Activated naive CD4-positive, alpha-beta T cell treated with Interleukin-2 at 50 U/mL for 16 hours (primary cell): ENCODE measurements at places on chromosomes 4 and X.

DNA sequence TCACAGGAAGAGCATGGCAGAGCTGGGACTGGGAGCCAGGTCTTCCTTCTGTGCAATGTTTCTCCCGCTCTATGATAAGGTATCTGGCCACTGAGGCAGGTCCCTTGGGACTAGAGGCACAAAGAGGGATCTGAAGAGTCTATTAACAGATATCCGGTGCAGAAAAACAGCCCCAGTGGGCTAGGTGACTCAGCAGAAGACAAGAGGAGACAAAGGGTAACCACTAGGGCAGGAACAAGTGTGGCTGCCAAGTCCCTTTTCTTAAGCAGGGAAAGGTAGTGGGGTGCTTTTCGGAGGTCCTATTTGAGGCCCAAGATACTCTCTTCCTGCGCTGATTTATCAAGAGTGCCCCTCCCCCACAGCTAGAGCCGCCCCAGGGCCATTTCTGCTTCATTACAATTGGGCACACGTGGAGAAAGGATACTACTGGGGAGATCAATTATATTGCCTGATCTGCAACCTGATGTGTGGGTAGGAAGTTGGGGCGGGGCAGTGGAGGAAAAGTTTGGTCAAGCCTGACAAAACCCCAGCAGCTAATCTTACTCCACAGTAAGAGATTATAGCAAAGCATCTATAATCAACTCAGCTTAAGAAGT, at the start of gene DGAT2L6:
TSS of gene DGAT2L6 (plus strand) at position 546 of the 596 bp plus-strand sequence. CDS start 100 bp downstream, outside the sequence.
- no peak for DNase-seq

GRCh38 chr4:77525538-77525937, 80.1 kb upstream of the CXCL13 start:
- no peak for DNase-seq

DNA sequence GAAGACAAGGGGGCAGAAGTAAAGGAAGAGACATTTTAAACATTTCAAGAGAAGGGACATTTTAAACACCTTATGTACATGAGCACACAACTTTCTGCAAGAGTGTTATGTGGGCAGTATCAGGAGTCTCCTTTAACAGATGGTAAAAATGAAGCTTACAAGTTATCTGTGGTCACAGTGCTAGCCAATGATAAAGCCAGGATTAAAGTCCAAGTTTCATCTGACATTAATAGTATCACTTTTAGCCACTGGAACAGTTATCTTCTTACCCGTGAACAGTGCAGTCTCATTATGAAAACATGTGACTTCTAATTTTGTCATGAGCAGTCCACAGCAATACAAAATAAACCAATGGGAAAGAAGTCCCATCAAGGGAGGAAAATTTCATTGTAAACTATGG, 627.9 kb upstream of the AGA start:
- DNase-seq = no peak

DNA sequence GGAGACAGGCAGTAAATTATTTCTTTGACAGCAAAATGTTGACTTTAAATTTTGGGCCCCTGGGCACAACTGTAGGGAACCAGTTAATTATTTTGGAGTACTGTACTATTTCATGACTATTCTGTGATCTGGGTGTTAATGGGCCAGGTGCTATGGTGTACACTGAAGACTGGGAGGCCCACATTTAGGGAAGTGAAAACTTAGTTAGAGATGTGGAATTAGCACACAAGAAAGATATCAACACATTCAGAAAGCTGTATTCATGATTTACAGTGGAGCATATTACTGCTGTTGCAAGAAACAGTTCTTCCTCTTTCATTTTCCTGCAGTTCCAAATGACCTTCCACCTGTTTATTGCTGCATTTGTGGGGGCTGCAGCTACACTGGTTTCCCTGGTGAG, 12.4 kb downstream of the PLP1 start:
- DNase-seq = no peak

DNA sequence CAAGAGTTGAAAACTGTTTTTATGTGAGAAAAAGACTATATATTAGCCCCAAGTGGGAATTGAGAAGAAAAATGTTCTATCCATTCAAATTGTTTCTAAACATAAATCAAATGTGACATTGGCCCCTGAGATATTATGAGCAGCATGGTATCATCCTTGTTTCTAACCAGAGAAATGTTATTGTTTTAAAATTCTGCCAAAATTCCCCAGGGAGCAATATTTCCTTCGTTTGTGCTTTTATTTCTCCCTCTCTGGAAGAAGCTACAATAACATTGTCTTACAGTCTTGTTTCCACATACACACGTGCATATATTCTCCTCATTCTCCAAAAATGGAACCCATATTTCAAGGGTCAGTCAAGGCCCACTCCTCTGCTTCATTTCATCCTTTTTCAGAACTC, 46.7 kb downstream of the MAGEB17 start:
- DNase-seq = no peak

DNA sequence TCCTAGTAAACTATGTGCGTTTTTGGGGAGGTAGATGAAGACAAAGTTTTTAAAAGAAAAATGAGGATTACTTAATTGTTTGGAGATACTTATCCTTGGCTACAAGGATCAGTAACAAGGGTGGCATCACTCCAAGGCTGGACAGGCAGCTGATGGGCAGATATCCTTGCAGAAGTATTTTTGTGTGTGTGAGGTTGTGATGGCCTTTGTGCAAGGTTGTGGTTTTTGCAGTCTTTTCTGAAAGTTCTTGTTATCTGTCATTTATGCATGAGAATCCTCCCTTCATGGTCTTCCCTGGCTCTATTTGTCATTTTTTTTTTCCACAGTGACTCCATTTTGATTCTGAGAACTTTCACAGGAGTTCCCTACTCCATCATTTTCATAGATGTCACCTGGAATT, 96.0 kb upstream of the C1GALT1C1 start:
- no peak for DNase-seq

GRCh38 chrX:71000139-71000538, 68.0 kb downstream of the SNX12 start:
- DNase-seq = no peak

DNA sequence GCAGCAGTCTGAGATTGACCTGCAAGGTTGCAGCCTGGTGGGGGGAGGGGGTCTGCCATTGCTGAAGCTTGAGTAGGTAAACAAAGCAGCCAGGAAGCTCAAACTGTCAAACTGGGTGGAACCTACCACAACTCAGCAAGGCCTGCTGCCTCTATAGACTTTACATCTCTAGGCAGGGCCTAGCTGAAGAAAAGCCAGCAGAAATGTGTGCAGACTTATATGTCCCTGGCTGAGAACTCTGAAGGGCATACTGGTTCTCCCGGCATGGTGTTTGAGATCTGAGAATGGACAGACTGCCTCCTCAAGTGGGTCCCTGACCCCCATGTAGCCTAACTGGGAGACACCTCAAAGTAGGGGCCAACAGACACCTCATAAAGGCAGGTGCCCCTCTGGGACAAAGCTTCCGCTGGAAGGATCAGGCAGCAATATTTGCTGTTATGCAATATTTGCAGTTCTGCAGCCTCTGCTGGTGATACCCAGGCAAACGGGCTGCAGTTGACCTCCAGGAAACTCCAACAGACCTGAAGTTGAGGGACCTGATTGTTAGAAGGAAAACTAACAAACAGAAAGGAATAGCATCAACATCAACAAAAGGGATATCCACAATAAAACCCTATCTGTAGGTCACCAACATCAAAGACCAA, 167.6 kb downstream of the GC start:
- DNase-seq = no peak

- no peak for DNase-seq
These were observed 185.0 kb upstream of the FAM241A start for GRCh38 chr4:111960241-111960667.

DNA sequence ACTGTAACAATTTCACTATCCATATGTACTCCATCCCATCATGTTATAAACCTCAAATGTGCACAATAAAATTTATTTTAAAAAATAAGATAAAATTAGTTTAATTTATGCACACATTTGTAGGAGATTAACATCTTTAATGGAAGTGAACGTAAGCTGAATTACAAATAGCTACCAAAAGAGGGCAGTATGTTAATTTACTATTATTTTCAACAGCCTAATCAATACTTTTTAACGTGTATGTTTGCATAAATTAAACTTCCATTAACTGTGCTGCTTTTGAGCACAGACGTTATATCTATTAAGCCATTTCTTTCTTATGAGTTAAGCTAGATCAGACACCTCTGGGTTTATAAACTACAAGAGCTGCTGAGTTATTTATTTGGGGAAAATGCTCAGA, 56.5 kb upstream of the PHKA2 start:
- no peak for DNase-seq

- no peak for DNase-seq
These were observed 165.9 kb upstream of the TLL1 start for GRCh38 chr4:165707128-165707527.

- no peak for DNase-seq
These were observed 52.0 kb downstream of the SEC24D start for GRCh38 chr4:118783887-118784286.

DNA sequence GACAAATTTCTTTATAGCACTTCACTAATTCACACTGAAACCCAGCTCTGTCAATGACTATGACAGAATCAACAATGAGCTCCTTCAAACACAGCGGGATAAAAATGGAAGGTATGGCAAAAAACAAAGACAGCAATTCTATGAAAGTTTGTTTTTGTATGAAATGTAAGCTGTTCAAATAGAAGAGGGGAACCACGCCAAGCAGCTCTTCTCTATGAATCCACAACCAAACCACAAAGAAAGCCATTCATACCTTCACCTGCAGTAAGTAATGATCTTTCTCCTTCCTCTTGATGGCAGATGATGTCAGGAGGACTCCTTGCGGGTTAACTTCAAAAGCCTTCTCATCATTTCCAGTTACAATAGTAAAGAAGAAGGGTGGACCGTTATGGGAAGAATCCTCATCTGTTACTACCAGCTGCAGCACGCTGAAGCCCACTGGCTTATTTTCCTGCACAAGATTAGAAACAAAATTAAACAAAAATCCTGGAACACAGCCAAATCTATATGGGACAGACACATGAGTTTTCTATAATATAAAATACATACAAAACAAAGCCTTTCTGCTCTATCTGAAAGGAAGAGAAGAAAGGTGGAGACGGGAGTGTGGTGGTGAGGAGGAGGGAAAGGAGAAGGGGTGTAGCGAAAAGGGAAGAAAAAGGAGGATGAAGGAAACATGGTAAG, 48.9 kb upstream of the MTNR1A start:
- DNase-seq = no peak

DNA sequence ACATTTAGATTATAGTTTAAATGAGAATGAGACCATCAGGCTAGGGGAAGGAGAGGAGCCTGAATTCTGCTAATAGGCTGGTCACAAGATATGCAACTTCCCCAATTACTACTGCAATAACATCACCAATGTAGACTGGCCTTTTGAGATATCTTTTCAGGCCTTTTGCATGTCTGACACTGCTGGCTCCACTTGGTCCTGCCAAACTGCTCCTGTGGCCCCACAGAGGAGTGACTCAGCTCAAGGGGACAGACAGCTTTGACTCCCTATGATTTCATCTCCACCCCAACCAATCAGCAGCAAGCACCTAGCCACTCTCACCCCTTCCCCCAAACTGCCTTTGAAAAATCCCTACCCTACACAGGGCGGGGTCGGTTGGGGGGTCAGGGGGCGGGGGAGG, 22.8 kb downstream of the GPRIN3 start:
- DNase-seq = no peak

GRCh38 chrX:106611317-106611678, 480 bp upstream of the RADX start:
- DNase-seq = no peak

- no peak for DNase-seq
These were observed 45.1 kb downstream of the IGFBP7 start for GRCh38 chr4:57064811-57065711.

- no peak for DNase-seq
These were observed 208.1 kb upstream of the PPP3CA start for GRCh38 chr4:101555341-101555880.

DNA sequence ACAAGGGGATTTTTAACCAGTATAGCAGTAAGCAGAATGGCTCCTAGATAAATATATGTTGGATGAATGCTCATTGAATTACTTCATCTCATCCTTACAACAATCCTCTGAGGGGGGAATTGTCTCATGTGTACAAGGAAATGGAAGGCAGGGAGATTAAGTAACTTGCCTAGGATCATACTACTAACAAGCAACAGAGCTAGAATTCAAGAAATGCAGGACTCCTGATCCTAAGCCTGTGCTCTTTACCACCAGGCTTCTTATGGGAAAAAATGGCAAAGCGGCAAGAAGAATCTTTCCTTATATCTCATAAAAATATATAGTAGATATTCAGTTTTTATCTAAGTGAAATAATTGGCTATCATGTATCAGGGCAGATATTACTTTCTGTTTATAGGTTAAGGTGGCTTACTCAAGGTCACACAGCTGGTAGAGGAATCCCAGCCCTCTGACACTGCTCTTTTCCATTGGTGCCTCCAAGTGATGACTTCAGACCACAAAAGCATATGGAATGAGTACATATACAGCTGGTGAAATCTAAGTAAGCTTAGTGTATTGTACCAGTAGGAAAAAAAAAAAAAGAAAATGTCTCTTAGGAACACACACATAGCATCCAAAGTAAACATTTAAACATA, 2.1 kb downstream of the ABHD18 start:
- no peak for DNase-seq

DNA sequence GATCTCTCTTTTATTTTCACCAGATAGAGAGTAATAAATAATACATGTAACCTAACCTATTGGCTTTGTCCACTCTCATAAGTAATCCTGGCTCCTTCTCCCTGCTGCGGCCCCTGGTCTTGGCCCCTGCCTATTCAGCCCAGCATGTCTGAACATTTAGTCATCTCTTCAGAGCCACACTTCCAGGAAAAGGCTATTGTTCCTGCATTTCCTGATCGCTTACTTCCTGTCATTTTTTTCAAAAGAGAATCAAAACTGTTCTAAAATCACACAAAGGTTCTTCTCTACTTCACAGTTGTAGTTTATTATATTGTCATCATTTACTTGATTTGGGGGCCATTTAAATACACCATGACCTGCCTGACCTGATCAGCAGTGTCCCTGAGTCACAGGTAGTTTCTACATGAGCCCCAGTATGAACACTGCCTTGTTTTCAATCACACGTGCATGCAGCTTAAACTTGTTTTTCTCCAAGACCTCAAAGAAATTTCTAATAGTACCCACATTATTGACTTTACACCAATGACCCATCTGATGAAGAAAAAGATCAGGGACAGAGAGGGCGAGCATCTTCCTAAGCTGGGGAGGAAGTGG, 47.4 kb upstream of the KDR start:
- no peak for DNase-seq

GRCh38 chrX:93594780-93595179, 78.6 kb downstream of the NAP1L3 start:
- DNase-seq = no peak

DNA sequence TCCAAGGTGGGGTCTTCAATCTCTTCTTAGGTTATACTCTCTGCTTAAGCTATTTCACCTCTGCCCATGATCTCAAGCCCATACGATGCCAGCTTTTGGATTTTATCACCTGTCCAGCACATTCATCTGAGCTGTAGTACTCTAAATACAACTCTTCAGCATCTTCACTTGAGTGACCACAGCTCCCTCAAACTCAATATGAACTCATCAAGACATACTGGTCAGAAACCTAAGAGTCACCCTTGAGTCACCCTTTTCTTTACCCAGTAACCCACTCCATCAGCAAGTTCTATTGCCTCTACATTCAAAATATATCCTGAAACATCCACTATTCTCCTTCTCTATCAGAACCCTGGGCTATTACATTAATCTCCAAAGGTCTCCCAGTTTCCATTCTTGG, 69.4 kb downstream of the DCHS2 start:
- no peak for DNase-seq
